ENCODE measurements at places on chromosomes 7 and 10.

- no peak for DNase-seq
Observed at GRCh38 chr7:151585744-151586393, 66.2 kb upstream of the RHEB start.

GRCh38 chr10:5949009-5949759 lies 28.2 kb downstream of the IL15RA start:
- no peak for DNase-seq

DNA sequence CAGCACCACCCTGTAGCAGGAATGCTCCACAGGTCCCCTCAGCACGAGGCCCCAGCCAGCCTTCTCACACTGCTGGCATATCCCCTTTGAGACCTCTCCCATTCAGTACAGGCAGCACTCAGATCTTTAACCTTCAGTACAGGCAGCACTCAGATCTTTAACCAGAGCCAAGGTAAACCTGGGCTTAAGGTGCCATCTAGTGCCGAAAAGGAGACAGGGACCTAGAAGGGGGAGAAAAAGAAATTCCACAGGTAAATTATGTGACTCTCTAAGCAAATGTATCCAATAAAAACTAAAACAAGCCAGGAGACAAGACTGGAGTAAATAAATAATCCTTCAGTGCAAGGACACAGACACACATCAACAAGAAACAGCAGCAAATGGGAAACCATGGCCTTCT lies 358.6 kb downstream of the PTPRN2 start:
- DNase-seq, result no peak

DNA sequence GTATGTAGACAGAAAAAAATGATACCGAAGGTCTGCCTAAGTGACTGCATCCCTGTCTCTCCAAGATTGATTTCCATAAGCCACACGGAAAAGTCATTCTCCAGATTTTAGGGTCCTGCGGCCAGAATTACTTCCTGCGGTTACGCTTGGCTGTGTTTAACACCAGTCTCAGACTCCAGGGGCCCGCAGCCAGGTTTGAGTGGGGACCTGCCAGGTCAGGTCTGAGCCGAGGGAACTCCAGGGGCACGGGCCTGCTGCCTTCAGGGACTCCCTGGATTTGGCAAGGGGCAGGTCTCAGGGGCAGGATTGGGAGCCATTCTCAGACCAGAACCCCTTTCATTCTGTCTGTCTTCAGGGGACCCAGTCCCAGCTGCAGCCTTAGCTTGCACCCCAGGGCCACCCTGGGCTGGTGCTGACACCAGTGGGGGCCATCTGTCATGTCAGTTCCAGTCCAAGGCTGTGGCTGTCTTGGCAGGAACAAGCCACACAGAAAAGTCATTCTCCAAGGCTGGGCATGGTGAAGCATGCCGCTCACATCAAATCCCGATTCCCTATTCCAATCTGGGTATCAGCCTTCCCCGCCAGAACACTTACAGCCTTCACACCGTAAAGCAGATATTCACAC lies 39.0 kb downstream of the TMEM120A start:
- no peak for DNase-seq

DNA sequence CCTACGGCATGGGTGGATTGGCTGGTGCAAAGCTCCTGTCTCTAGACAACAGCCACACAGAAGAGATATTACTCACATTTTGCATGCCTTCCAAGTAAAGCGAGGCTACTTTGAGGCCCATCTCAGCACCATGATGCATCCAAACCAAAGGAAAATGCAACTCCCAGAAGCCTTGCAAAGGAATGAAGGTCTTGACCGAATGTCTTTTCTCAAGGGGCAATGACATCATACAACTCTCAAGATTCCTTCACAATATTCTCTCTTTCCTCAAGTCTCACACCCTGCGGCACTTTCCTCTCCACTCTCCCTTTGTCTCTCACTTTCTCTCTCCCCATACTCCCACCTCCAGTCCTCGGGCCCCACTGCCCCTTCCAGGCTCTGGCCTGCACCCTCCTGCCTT lies 44.8 kb upstream of the CPXM2 start:
- no peak for DNase-seq

GRCh38 chr7:136063326-136063666 lies 86.1 kb upstream of the MTPN start:
- no peak for DNase-seq

GRCh38 chr10:17795813-17796594 lies 13.1 kb upstream of the MRC1 start:
- DNase-seq, result no peak

DNA sequence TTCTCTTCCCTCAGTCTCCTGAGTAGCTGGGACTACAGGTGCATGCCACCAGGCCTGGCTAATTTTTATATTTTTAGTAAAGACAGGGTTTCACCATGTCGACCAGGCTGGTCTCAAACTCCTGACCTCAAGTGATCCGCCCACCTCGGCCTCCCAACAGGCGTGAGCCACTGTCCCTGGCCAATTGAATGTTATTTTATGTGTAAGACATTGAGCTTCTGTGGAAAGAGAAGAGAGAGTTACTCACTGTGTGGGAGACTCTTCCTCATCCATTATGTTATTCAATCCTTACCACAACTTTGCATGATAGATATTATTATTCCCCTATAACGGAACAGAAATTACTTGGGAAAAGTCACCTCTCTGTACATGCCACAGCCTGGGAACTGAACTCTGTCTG lies 32.6 kb upstream of the MXI1 start:
- no peak for DNase-seq

DNA sequence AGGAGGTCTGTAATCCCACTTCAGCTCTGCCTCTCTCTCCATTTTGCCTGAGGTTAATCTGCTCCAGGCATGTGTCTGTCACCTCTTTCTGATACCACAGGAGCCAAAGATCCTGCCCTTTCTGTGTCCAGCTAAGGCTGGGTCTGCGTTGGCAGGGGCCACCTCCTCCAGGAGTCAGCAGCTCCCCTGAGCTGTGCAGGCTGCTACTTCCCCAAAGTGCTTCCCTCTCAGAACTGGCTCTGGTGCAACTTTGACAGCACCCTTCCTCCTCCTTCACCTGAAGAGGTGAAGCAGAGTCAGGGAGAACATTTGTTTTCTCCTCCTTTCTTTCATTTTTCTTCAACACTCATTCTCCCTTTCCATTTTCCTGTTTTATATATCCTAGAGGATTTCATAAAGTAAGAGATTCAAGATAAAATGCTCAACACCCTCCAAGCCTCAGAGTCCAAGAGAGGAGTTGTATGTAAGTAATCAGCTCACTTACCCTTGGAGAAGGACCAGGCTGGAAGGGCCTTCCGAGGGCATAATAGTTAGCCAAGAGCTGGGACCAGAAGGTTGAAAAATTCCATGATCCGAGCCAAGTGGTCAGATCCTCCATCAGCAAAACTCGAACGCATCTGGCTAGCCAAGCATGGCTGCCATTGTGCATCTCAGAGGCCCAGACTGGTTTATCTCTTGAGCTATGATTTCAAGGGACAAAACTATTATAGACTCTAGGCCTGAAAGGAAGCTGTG lies 257.3 kb downstream of the PTEN start:
- no peak for DNase-seq

DNA sequence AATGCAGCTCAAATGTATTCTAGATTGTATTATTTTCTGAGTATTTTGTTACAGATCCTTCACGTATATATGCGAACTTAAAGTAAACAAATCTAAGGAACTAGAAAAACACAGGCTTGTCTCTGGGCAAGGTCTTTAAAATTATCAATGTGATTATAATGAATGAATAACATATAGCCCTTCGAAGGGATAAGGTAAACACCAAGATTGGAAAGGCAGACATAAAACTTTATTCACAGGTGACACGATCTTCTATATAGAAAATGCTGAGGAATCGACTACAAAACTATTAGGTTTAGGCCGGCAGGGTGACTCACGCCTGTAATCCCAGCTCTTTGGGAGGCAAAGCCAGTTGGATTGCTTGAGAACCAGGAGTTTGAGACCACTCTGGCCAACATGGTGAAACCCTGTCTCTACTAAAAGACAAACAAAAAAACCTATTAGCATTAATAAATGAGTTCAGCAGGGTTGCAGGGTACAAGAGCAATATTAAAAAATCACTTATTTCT lies 80.4 kb downstream of the CNNM2 start:
- DNase-seq, result no peak

GRCh38 chr7:66919304-66919703 lies 1.7 kb upstream of the TMEM248 start:
- DNase-seq, result no peak

DNA sequence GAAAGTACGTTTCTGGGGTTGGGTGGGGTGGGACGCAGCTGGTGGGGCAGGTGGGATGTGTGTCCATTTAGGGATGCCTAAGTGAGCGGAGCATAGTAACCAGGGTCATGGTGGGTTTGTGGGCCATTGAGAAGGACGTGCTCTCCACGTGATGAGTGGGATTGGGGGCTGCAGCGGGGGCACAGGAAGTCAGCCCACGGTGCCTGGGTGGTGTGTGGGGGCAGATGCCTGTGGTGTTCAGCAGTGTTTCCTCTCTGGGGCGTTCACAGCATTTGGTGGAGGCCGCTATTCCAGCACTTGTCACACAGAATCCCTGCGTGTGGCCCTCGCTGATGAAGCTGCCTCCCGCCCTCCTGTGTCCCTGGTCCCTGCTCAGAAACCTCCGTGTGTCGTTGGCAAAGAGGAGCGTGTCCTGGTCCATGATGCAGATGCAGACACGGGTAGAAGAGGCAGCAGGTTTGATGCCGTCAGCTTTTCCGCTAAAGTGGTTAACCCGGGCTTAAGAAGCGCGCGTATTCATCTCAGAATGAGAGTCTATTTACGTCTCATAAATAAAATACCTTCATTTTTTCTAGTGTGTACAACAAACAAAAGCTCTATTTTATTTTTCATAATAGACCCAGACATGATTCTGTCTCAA lies 274.2 kb downstream of the ADARB2 start:
- DNase-seq, result no peak

DNA sequence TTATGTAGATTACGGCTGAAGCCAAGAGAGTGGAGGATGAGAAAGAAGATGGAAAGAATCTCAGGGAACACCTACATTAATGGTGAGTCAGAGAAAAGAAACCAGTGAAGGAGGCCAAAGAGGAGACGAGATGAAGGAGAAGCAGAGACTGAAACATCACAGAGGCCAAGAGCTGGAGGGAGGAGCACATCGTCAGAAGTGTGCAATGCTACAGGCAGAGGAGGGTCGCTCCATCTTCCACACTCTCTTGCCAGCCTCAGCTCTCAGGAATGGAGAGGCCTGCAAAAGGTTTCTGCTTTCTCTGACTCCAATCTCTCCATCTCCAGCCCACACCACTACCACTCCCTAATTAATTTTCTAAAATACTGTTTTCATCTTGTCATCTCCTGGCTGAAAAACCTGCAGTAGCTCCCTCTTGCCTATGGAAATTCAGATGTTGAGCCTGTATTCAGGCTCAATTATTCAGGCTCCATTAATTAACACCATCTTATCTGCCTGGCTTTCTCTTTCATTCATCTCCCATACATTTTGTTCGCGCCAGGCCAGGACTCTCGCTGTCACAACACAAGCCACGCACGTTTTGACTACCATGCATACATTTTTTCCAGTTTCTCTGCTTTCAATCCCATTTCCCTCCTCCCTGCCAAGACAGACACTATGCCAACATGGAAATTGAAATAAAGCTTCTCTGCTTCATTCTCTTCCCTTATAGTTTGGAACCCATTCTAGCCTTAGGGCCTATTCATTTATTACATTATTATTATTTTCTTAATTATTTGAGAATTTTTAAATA lies 165.8 kb downstream of the INHBA start:
- no peak for DNase-seq

- no peak for DNase-seq
Observed at GRCh38 chr7:142788303-142789289, 17.8 kb downstream of the PRSS2 start.

GRCh38 chr7:53672681-53673080 lies 637.2 kb downstream of the POM121L12 start:
- no peak for DNase-seq

DNA sequence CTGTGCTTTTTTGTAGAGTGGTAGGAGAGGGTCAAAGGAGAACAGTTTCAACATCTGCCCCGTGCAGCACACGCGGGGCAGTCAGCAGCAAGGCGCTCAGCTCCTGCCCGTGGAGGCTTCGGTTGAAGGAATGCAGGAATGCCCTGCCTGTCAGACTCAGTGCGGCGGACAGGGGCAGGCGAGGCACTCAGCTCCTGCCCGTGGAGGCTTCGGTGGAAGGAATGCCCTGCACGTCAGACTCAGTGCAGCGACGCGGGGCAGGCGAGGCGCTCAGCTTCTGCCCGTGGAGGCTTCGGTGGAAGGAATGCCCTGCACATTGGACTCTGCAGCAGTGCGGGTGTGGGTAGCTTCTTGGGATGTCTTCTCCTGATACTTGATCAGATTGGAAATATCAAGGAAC lies 37.0 kb downstream of the PPP2R2D start:
- no peak for DNase-seq

DNA sequence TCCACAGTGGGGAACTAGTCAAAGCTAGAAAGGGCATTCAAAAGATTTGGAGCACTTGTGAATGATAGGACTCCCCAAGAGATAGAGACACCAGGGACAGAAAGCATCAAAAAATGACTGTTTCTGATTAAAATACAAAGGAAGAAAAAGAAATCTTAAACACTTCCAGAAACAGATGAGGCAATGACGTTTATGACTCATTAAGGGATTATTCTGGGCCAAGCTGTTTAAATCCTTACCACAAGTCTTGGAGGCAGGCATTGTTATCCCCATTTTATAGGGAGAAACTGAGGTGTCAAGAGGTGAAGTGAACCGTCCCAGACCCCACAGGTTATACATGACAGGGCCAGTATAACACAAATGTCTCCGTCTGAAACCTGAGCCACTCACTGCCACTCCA lies 68.3 kb upstream of the AMPH start:
- DNase-seq, result no peak

- DNase-seq, result no peak
Observed at GRCh38 chr7:76198202-76198601, 3.5 kb upstream of the SRRM3 start.

DNA sequence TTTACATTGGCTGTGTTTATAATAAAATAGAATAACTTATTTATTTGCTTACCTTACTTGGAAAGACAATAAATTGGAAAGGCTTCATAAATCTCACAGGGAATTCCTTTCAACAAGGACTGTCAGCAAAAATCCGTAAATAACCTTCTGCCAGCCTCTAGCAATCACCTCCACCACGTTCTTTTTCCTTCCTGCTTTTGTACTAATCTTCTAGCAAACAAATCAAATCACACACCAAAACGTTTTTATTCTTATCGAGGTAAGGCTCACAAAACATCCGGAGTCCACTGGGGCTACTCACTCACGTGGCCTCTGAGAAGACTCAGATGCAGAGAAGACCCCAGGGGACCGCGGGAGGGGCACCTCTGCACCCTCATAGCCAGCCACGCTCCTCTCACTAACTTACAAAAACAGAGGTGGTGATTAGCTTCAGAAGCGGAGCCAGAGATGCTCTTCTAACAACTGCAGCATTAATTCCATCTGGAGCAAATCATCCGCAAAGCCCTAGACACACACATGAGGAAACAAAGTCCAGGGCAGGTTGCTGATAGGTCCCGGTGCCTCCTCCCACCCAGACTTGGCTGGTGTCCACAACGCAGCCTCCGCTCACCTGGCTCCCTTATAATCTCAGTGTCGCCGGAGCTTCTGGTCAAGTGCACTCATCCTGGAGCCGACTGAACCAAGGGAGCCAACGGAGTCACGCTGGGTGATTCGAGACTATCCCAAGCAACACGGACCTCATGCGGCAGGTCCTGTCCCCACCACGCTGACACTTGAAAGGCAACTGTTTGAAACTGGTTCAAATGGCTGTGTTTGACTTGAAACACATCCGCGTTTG lies 22.5 kb downstream of the CTBP2 start:
- DNase-seq, result no peak
